ENCODE measurements at places on chromosomes 7 and 10. TPM values are rescaled to one million over a fixed set of nuclear protein-coding genes. Genes with fewer than 3 reads are reported as not detected.

DNA sequence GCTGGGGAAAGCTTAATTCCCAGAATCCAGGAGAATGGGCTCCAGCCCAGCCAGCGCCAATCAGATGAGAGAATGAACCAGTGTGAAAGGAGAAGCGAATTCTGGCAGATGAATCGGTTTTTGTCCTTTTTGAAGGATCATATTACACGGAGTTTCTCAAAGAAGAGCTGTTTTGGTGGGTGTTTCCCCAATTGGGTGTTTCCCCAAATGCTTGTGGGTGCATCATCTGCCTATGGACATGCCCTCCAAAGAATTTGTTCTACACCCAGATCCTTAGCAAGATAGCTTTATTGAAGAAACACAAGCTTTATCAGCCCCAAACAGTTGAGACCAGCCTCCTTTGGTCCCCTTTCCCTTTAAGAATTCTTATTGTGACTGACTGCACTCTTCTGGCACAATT, 186.5 kb upstream of the GPR26 start:
- no peak for DNase-seq

DNA sequence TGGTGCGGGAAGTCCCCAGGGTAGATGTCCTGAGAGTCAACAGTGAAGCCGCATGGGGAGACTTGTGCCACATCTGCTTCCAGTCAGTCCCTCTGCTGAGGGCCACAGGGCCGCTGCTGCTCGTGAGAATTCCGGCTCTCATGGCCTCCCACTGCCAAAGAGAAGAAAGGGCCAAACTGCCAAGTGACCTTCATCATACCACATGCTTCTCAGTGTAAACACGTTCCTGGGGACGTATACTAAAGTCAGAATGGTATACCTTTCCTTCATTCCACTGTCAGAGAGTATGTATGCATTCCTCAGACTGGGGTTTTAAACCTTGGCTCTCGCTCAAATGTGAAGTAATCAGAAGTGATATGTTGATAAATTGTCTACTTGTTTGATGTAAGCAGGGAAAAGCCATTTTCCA, 52.8 kb upstream of the SEC61G start:
- no peak for DNase-seq

DNA sequence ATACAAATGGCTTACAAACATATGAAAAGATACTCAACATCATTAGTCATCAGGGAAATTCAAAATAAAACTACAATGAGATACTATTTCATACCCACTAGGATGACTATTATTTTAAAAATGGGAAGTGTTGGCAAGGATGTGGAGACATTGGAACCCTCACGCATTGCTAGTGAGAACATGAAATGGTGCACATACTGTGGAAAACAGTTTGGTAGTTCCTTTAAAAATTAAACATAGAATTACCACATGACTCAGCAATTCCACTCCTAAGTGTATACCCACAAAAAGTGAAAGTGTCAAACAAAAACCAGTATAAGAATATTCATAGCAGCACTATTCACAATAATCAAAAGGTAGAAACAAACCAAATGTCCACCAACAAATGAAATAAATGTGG, 48.5 kb upstream of the SHTN1 start:
- no peak for DNase-seq

GRCh38 chr10:32298075-32298812, 48.7 kb downstream of the EPC1 start:
- DNase-seq, result no peak

SEMA3E gene
- total RNA-seq, result 20.5 TPM

Measured in dorsolateral prefrontal cortex (tissue), 122 donors.